Renal cortex interstitium (tissue), 15 donors: ENCODE measurements at places on chromosomes 1 and 21. TPM values are rescaled to one million over a fixed set of nuclear protein-coding genes. Genes with fewer than 3 reads are reported as not detected.
A peak's percentile ranks its signal among the peaks of the same experiment; 100 is the strongest.

DNA sequence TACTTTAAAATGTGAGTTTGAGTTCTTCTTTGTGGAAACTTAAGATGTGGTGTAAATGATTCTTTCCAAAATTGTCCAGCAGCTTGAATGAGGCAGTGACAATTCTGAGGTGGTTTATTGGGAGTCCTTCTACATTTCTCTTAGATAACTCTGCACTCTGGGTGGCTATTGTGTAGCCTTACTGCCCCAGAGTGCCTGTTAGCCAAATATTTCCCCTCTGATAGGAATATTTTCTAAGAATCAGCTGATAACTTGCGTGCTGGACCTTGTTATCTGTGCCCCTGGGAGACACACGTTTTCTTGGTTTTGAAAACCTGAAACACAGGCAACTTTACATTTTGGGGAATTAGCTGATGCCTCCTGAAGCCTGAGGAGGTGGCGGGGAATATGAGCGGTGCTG, 91.6 kb downstream of the CD247 start:
- no peak for DNase-seq

- DNase-seq = no peak
Measured at GRCh38 chr1:158037866-158038359, 44.5 kb downstream of the KIRREL1 start.

DNA sequence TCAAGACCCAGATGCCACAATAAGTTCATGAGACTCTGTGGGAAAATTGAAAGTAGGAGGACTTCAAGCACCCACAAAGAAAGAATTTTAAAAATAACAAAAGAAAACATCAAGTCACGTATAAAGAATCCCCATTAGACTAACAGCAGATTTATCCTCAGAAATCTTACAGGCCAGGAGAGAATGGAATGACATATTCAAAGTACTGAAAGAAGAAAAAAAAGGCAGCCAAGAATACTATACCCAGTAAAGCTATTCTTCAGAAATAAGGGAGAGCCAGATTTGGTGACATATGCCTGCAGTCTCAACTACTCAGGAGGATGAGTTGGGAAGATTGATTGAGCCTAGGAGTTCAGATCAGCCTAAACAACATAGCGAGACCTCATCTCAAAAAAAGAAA, 84.3 kb upstream of the CD53 start:
- no peak for DNase-seq

DNA sequence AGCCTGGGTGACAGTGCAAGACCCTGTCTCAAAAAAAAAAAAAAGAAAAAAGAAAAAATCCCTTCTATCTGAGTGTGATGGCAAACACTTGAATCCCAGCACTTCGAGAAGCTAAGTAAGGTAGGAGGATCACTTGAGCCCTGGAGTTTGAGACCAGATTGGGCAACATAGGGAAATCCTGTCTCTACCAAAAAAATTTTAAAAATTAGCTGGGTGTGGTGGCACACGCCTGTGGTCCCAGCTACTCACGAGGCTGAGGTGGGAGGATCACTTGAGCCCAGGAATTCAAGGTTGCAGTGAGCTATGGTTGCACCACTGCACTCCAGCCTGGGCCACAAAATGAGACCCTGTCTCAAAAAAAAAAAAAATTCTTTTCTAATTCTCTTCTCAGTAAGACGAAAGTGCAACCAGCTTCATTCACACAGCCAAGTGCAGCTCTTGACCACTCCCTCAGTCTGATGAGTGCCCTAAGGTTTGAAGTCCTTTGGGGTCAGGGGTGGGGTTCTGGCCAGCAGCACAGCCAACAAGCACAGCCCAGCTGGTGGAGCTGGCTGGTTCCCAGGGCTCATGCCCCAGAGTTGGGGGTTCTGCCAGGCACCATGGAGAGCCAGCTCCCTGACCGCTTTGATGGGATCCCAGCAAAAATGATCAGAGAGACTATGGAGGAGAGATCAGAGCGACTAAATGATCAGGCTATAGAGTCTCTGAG, 8.0 kb downstream of the SLC2A5 start:
- no peak for DNase-seq

Gene S100A7
- 0.65 TPM for polyA plus RNA-seq

GRCh38 chr1:154420961-154421924, 16.1 kb downstream of the IL6R start:
- no peak for DNase-seq

DNA sequence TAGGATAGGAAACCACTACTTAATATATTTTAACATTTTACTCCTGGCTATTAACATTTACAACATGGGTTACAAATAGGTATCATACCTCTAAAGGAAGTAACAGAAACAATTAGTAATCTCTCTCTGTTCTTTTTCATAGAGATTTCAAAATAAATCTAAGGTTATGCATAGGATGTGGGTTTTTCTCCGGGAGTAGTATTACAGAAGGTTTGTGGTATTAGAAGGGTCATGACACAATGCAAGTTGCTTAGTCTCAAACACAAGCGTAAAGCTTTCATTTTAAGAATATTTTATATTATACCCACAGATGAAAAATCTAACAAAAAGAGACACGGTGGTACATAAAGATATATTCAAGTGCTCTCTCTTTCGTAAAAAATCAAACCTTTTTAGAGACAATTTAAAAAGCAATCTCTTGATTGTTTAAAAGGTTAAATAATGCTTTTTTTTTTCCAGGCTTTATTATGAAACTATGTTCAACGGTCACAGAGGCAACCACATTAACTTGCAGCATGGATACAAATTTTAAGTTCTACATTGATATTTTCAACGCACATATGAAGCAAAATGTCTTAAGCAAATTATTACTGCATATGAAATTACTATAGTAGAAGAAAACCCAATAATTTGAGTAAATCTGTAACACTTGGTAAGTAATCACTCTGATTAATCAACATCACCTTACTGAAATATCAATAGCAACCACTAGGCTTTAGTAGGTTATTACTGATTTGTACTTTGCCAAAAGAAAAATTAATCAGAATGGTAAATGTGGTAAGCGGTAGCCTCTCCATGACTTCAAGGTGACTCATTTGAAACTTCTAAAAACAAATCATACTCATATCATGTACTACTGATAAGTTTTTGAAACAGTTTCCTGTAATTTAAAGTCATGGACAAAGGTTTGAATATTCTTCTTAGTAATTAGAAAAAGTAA, 97.4 kb upstream of the GFI1 start:
- no peak for DNase-seq

GRCh38 chr1:201905234-201905890, 16.7 kb downstream of the SHISA4 start:
- DNase-seq = no peak

- DNase-seq = no peak
Measured at GRCh38 chr1:5990913-5991312, 1.3 kb downstream of the NPHP4 start.

GRCh38 chr21:24577301-24577700, 1030.0 kb downstream of the MRPL39 start:
- no peak for DNase-seq

GRCh38 chr1:30184393-30185141, 538.8 kb downstream of the MATN1 start:
- DNase-seq = no peak

- no peak for DNase-seq
Measured at GRCh38 chr1:89808441-89809117, 12.3 kb upstream of the LRRC8D start.

Gene CITED4
- 5.4 TPM for polyA plus RNA-seq

Gene FOXO6
- polyA plus RNA-seq = 2.4 TPM

GRCh38 chr1:200866116-200866515, 6.7 kb upstream of the GPR25 start:
- DNase-seq = no peak

- DNase-seq = no peak
Measured at GRCh38 chr21:36470294-36470693, 9.6 kb downstream of the CLDN14 start.

Gene KCNT2
- 8.2 TPM for polyA plus RNA-seq

Gene MARK1
- 9.2 TPM for polyA plus RNA-seq

DNA sequence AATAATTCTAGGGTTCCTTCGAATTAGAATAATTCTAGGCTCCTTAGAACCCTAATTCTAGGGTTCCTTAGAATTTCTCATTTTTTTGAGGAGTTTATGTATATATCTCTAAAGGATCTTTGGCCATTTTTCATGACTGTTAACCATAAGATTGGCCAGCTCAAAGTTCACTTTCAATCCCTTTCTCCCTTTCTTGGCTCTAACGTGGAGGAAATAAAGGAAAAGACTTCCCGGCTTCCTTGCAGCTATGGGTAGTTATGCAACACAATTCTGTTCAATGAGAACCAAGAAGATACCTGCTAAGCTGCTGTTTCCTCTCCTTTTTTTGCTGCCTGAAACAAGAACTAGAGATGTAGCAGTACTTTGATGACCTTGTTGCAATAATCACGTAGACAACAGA, 27.2 kb downstream of the SLC35A3 start:
- DNase-seq = no peak

Gene LRRC38
- 0.37 TPM for polyA plus RNA-seq

Gene LDLRAD1
- polyA plus RNA-seq = not detected

GRCh38 chr1:104648269-104648691, 898.6 kb downstream of the AMY1C start:
- no peak for DNase-seq

DNA sequence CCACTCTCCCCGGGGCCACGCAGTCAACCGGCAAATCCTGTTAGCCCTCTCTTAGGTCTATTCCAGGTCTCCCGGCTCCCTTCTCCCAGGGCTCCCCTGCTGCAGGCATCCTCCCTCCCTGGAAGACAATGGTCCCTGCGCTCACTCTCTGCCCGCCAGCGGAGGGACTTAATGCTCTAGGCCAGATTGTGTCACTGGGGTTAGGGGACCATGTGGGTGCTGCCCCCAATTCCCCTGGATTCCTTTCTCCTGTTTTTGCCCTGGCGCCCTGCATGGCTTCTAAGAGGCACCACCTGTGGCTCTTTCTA, 8.2 kb downstream of the FAM131C start:
- DNase-seq = no peak

GRCh38 chr1:47630346-47630745, 192.5 kb downstream of the FOXD2 start:
- DNase-seq = no peak

- DNase-seq = no peak
Measured at GRCh38 chr1:68331117-68331865, 99.0 kb upstream of the WLS start.

DNA sequence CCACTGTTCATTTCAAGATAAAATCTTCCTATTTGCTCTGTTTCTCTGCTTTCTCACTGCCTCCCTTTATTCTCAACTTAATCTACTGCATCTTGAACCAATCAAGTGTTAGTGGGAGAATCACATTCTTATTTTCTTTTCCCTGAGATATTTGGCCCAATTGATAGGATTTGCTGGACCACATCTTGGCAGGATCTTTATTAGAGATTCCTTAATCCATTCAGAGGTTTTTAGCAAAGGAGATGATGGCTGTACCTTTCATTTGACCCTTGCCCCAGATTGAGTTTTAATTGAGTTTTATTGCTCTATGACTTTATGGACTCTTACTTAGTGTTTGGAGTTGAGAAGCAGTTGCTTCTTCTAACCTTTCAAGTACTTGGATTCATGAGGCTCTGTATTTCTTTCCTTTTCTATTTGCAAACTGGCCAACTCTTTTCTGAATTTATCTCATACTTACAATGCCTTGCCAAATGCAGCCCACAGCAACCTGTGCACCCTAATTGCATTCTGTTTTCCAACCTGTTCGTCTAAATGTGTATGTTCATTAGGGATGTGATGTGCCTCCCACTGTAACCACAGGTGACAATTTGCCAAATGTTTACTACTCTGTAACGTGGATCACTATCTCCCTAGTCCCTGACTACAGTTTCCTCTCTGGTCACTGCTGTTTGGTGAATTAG, 274.8 kb upstream of the KAZN start:
- DNase-seq = no peak

Gene PLA2G2D
- polyA plus RNA-seq = 0.04 TPM

- DNase-seq = peak; percentile 83
Measured at GRCh38 chr1:53739109-53739681, at the start of gene GLIS1. TSS of gene GLIS1 (minus strand) at chr1:53739164. CDS start at chr1:53738064, 1,100 bp downstream.

DNA sequence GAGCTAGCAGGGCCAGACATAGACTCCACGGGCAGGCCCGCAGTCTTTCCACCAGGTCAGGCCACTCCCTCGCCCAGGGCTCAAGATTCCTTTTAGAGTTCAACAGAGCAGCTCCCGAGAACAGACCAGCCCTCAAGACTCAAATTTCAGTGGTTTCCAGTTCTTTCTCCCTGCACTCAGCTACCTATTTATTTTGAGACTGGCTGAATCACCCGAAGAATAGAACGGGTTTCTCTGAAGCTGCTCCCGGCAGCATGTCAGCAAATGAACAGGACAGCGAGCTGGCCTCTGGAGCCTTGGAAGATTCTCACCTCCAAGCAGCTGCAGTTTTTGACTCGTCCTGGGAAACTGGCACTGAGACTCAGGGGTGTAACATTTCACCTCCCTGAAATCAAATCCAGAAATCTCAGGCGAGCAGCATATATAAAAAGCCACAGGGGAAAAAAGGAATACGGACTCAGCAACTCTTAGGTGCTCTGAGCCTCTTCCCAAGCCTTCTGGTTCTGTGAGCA, 177.9 kb downstream of the CLIC6 start:
- DNase-seq = no peak

DNA sequence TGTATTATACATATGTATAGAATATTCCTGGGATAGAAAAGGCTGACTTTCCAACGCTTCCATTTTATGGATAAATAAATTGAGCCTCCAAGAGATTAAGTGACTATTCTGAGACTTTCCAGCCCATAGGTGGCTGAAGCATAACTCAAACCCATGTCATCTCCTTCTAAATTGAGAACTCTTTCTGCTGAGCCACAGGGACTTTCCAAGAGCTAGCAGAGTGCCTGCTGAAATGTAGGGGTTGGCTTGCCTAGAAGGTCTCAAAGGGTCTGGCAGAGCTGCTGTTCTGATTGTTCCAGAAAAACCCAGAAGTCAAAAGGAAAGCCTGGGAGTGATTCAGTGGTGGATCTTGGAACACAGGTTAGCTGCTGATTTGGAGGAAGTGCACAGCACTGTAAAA, 146.4 kb upstream of the BEND5 start:
- no peak for DNase-seq

DNA sequence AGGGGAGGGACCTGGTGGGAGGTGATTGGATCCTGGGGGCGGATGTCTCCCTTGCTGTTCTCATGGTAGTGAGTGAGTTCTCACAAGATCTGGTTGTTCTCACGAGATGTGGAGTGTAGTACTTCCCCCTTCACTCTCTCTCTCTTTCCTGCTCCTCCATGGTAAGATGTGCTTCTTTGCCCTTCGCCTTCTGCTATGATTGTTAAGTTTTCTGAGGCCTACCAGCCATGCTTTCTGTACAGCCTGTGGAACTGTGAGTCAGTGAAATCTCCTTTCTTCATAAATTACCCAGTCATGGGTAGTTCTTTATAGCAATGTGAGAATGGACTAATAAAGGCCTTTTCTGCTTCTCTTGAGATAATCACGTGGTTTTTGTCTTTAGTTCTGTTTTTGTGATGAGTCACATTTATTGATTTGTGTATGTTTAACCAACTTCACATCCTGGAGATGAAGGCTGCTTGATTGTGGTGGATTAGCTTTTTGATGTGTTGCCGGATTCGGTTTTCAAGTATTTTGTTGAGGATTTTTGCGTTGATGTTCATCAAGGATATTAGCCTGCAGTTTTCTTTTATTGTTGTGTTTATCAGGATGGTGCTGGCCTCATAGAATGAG, 45.5 kb downstream of the RABGAP1L start:
- DNase-seq = no peak

DNA sequence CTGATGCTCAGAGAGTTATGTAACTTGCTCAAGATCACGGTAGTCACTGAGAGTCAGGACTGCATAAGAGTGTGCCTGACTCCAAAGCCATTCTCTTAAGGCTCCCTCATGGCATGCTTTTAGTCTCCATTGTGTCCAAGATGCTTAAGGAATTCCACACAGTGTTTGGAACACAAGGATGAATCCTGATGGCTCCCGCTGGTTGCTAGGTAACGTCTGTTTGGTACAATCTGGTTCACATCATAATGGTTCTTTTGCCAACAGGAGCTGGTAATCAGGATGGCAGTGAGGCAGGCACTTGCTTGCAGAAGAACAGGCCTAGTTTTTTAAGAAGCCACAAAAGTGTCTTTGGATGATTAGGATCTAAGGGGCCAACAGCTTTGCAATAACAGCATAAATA, 436.5 kb upstream of the DAB1 start:
- DNase-seq = no peak
